ENCODE measurements at places on chromosomes 3 and 15.

DNA sequence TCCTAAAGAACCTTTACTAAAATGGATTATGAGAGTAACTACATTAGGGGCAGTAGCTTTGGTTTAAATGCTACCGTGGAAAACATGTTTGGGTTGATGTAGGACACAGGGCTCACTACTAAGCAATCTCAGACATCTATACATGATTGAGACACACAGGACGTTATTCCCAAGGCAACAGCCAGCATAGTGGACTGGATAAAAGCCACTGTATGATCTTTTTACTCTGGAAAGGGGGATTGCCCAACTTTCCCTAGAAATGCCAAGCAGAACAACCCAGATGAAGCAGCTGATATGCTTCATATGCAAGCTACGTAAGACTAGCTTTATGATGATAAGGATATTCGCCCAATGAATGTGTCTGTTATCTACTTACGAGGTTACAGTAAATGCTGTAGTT, 144.6 kb downstream of the MYO9A start:
- no peak for DNase-seq

GRCh38 chr3:160038862-160039562, 50.4 kb downstream of the IL12A start:
- DNase-seq: no peak

GRCh38 chr3:136819392-136819730, 435 bp downstream of the SLC35G2 start:
- DNase-seq: no peak

- DNase-seq: no peak
These were observed 66.0 kb upstream of the CMSS1 start for GRCh38 chr3:99751649-99752048.

DNA sequence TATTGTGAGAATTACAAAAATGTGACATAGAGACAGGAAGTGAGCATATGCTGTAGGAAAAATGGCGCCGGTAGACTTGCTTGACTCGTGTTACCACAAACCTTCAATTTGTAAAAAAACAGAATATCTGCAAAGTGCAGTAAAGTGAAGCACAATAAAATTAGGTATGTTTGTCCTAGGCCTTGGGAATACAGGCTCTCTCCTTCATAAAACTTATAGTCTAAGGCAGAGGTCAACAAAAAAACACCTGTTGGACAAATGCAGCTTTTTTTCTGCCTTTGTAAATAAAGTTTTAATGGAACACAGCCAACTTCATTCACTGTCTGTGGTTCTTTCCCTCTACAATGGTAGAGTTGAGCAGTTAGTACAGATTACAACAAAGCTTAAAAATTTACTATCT, 216.8 kb upstream of the SATB1 start:
- DNase-seq: no peak

DNA sequence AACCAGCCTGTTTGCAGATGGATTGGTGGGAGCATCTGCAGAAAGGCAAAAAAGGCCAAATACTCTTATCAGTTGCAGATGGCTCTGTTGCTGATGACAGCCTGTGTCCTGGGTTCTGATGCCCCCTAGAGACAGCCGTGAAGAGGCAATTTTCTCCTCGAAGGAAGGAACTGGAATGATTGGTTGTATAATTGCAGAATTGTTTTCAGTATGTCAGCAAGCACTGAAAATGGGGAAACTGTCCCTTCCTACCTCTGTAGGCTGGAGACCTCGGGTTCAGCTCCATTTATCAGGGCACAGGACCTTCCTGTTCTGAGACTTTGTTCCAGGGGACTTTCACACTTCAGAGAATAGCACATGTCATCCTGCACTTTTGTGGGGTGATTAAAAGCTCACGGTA, 103.0 kb downstream of the PGPEP1L start:
- DNase-seq: peak; percentile 62

DNA sequence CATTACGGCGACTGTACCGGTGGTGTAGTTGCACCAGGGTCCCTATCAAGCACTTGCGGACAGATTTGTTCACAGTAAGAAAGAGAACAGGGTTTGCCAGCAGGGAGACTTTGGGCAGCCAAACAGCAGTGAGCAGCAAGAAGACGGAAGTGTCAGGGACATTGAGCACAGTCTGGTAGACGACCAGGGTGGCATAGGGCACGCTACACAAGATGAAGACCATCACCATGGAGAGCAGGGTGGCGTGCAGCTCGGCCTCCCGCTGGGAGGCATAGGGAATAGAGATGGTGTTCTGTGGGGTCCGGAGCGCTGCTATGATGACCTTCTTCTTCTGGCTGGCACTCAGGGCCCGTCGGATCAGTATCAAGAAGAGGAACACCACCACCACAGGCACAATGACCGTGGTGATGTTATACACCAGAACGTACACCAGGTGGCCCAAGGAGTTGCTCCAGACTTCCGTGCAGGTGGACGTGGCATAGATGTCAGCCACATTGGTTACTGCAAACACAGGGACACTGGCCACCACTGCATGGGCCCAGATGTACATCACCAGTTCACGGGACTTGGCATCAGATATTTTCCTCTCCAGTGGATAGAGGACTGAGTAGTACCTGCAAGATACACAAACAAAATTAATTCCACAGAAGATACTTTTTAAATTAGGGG, 19.1 kb upstream of the FSIP1 start:
- no peak for DNase-seq

- peak; percentile 20 for DNase-seq
These were observed 337.2 kb upstream of the DNAJC19 start for GRCh38 chr3:181326637-181327223.

DNA sequence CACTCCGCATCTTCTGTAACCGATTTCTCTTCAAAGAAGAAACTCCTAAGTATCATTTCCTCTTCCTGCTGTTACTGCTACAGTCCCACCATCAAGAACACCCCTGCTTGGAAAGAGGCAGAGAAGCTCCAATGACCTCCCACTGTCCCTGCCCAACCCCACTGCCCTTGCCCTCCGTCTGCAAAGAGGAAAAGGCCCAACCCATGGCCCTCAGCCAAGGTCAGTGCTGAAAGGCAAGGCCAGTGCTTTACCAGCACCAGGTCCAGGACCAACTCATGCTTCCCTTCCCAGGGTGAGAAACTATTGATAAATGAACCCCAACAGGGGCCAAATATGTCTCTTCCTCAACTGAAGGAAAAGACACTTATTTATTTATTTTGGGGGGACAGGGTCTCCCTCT, 22.5 kb downstream of the FAM240A start:
- DNase-seq: no peak

GRCh38 chr15:25863111-25863967, at the start of gene ATP10A:
ATP10A (minus strand) TSS chr15:25863327; CDS start chr15:25863096, 231 bp downstream.
- no peak for DNase-seq

GRCh38 chr15:43190178-43190577, 5.0 kb downstream of the CCNDBP1 start:
- no peak for DNase-seq

DNA sequence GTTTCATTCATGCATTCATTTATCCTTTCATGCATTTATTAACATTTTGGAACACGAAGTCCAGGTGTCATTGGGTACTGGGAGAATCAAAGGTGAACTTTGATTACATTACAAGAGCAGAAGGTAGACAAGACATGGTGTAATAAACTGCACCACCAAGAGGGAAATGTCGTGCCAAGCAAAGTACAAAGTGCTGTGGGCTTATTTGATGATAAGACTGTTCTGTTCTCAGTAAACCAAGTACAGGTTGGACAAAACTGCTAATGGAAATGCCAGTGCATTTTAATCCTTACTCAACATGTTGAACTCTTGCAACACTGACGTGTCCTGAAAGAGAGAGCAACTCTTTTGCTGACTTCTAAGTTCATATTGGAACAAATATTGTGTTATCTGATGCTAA, 69.4 kb downstream of the MME start:
- DNase-seq: no peak

GRCh38 chr3:12388185-12388584, 96.1 kb upstream of the TSEN2 start:
- no peak for DNase-seq

All from hematopoietic multipotent progenitor cell treated with erythropoietin and hydrocortisone succinate and interleukin-3 and kit ligand, for 17 days (in vitro differentiated cells).